ENCODE measurements at places on chromosomes 3 and 15.

GRCh38 chr3:185711255-185711870, 113.5 kb downstream of the IGF2BP2 start:
- no peak for DNase-seq

DNA sequence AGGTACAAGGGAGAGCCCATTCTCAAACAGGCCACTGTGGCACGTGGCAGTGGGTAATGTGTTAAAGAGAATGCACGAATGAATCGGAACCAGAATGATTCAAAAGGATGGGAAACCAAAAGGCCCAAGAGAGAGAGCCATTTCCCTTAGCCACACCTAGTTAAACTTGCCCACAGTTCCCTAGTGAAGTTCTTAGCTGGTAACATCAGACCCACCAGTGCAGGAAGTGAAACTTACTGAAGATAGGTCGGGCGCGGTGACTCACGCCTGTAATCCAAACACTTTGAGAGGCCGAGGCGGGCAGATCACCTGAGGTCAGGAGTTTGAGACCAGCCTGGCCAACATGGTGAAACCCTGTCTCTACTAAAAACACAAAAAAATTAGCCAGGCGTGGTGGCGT, 97.1 kb downstream of the MEX3B start:
- peak; percentile 16 for DNase-seq

DNA sequence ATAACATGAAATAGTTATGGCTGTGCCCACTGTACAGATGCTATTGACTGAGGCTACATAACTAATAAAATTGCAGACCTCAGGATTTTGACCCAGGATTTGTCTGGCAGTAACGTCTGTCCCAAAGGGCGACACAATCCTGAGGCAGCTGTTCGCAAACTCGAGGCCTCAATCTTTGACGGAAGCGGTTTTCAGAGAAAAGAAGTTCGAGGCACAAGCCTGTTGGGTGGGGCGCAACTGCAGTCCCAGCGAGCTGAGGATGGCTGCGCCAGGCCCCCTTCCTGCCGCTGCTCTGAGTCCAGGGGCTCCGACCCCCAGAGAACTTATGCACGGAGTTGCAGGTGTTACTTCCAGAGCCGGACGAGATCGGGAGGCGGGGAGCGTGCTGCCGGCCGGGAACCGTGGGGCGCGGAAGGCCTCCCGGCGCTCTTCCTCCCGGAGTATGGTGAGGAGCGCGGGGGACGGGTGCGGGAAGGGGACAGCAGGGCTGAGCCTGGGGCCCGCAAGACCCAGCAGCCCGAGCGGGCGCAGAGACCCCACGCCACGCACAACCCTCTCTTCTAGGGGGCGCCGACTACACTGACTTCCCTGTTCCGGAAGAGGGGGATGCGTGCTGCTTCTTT, at the start of gene PARP15:
PARP15 (plus strand) TSS at position 242 of the 623 bp plus-strand sequence; CDS start at position 260, 18 bp downstream.
- peak; percentile 68 for DNase-seq

- DNase-seq = no peak
Measured at GRCh38 chr3:157582637-157582973, 79.4 kb upstream of the VEPH1 start.

DNA sequence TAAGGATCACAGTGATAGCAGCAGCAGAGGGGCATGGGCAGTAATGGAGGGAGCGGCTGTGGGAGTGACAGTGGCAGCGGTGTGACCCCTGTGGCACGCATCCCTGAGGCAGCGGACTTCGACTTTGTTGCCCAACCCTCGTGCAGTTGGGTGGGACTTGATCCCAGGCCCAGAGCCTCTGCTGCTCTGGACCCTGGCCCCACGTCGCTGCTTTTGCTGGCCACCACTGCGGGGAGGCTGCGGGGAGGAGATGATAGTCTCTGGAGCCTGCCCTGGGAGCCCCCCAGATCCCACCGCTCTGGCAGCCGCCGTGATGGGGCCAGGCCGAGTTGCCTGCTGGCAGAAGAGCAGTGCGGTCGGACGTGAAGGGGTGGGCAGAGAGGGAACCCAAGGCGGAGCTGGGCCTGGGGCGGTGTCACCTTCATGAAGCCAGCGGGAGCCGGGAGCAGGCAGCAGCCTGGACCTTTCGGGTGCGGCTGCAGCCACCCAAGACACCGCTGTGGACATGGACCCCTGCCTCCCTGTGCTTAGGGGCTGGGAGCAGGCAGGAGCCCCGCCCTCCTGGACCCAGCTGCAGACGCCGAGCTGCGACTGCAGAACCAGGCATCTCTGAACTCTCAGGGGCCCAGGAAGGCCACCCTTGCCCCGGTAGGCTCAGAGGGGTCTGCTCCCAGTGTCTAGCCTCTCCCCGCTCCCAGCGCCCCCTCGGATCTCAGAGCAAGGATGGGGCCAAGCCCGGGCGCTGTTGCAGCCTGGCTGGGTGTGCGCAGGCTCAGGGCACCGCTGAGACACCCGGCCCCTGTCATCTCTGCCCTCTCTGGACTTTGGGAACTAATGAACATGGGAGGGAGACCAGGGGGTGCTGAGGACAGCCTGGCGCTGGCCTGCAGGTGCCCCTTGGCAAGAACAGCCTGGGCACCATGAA, 38.3 kb downstream of the COMMD2 start:
- no peak for DNase-seq

DNA sequence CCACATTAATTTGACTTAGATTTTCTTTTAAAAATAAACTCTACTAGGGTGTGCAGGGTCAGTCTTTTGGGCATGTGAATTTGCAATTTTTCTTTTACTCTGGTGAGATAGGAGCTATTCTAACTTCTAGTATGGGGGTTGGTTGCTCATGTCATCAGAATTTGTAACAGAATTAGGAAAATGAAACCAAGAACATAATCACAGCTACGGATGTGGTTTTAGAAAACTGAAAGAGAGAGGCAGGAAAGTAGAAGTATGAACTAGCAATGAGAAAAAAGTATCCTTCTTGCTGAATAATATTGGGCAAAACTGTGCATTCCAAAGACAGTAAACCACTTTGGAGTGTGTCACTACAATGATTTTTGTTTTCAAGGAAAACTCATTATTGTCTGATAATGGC, 43.3 kb downstream of the ADPGK start:
- peak; percentile 73 for DNase-seq

GRCh38 chr3:60948488-60948887, 302.8 kb downstream of the FHIT start:
- no peak for DNase-seq
